Caco-2 (cell line): ENCODE measurements at places on chromosomes 16 and 17. TPM values are rescaled to one million over a fixed set of nuclear protein-coding genes. Genes with fewer than 3 reads are reported as not detected.

GNAO1 gene
- total RNA-seq, result 1.9 and 3.2 TPM in 2 replicates

PRSS33 gene
- not detected in 2 replicates for total RNA-seq

NOG gene
- 0.28 and 0.32 TPM in 2 replicates for total RNA-seq

ABCC12 gene
- not detected in 2 replicates for total RNA-seq

GP2 gene
- total RNA-seq, result not detected in 2 replicates

XAF1 gene
- total RNA-seq, result 0.25 TPM in 1 of 2 replicates, not detected in the other

SLC16A13 gene
- total RNA-seq, result 7.1 and 8.7 TPM in 2 replicates

HEATR3 gene
- 41.6 and 42.8 TPM in 2 replicates for total RNA-seq

GRCh38 chr16:16178455-16179162, 44.7 kb downstream of the ABCC6 start:
- no peak overlapping the region for H3K4me3 ChIP-seq
- no peaks in the 10 kb centered on the region for H3K4me1 ChIP-seq
- H3K36me3 ChIP-seq, result peaks cover 8% of the 10 kb centered on the region
- H3K27me3 ChIP-seq, result no peaks in the 10 kb centered on the region
- no peak for DNase-seq
- H3K27ac ChIP-seq, result no peak overlapping the region

GRCh38 chr17:67433248-67433924, 56.3 kb downstream of the PITPNC1 start:
- H3K27ac ChIP-seq, result no peak overlapping the region
- no peaks in the 10 kb centered on the region for H3K36me3 ChIP-seq
- H3K4me1 ChIP-seq, result peaks cover 9% of the 10 kb centered on the region; the same call in 1 of the 2 replicates
- peak; percentile 34 for DNase-seq

GRCh38 chr16:53054670-53055485, at the start of gene CHD9:
TSS of gene CHD9 (plus strand) at chr16:53054991. CDS start at chr16:53156090, 101,099 bp downstream.
- no peaks in the 10 kb centered on the region for H3K27me3 ChIP-seq
- peak within 1 kb of the TSS; percentile 77 for H3K27ac ChIP-seq
- H3K4me3 ChIP-seq, result peak within 1 kb of the TSS; percentile 77
- DNase-seq, result peak; percentile 92

GRCh38 chr16:86740298-86740697, 161.9 kb downstream of the FOXL1 start:
- no peaks in the 10 kb centered on the region; the same call in 1 of the 2 replicates for H3K27me3 ChIP-seq
- peaks cover 7% of the 10 kb centered on the region; the same call in 1 of the 2 replicates for H3K4me1 ChIP-seq
- DNase-seq, result no peak
- H3K36me3 ChIP-seq, result no peaks in the 10 kb centered on the region
- H3K27ac ChIP-seq, result no peak overlapping the region
- H3K4me3 ChIP-seq, result no peak overlapping the region

- no peaks in the 10 kb centered on the region for H3K4me1 ChIP-seq
- H3K27me3 ChIP-seq, result no peaks in the 10 kb centered on the region
Observed at GRCh38 chr16:5506021-5506420, 408.4 kb upstream of the EEF2KMT start.

DNA sequence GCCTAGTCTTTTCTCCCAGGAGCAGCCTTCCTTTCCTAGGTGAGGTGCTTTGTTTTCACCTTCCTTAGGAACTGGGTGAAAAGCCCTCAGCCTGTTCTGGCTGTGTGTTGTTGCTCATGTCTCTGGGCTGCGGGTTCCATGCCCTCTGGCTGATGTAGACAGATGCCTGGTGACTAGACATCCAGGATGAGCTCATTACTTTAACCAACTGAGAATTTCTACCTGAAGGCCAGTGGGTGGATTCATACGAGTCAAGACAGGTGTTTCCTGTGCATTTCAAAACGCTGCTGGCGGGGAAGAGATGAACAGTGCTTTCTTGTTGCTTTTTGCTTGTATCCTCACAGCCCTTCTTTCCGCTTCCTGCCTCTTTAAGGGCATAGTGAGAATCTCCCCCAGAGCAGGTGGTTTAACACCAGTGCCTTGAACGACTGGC, 22.3 kb downstream of the SAP30BP start:
- H3K27ac ChIP-seq, result peak overlapping the region; percentile 49
- H3K4me3 ChIP-seq, result no peak overlapping the region
- no peaks in the 10 kb centered on the region for H3K27me3 ChIP-seq
- peaks cover 5% of the 10 kb centered on the region; the same call in 1 of the 2 replicates for H3K36me3 ChIP-seq

DNA sequence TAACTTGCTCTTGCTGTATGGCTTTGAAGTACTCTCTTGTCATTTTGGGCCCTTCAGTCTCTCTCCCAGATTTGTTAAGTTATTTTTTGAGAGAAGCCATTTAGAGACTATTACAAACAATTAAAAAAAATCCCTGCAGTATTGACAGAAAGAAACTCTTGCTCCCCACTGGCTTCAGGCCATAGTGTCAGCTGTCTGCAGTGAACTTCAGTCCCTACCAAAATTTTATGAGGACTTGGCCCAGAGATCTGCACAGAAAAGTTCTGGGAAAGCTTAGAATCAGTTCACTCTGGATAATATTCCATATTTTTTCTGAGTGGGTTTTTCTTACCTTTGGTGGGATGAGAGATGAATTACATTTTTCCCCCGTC, 30.9 kb upstream of the SUPT4H1 start:
- H3K4me3 ChIP-seq, result no peak overlapping the region
- peak overlapping the region; percentile 59 for H3K27ac ChIP-seq
- H3K4me1 ChIP-seq, result peaks cover 100% of the 10 kb centered on the region
- H3K27me3 ChIP-seq, result no peaks in the 10 kb centered on the region

DNA sequence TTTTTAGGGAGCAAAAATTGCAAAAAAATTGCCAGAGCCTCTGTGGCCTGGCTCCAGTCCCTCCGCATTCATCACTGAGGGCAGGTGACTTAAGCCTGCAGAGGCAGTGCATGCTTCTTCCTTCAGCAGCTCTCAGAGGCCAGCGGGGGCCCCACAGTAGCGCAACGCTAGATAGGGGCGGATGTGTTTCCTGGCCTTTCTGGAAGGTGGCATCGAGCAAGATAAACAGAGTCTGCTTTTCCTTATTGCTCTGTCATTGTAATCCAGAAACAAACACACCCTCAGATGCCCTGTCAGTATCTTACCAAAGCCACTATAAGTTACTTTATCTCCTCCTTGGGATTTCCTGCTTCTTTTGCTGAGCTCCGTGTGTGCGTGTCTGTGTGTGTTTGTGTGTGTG, 75.5 kb upstream of the IRX6 start:
- peak; percentile 13 for DNase-seq
- H3K27me3 ChIP-seq, result no peaks in the 10 kb centered on the region
- H3K4me1 ChIP-seq, result peaks cover 5% of the 10 kb centered on the region; the same call in 1 of the 2 replicates
- H3K27ac ChIP-seq, result no peak overlapping the region
- no peak overlapping the region for H3K4me3 ChIP-seq
- no peaks in the 10 kb centered on the region for H3K36me3 ChIP-seq

GRCh38 chr17:74078363-74078941, 125.0 kb upstream of the RPL38 start:
- no peak overlapping the region for H3K27ac ChIP-seq
- no peaks in the 10 kb centered on the region for H3K36me3 ChIP-seq
- DNase-seq, result no peak
- H3K4me3 ChIP-seq, result no peak overlapping the region
- H3K4me1 ChIP-seq, result no peaks in the 10 kb centered on the region

DNA sequence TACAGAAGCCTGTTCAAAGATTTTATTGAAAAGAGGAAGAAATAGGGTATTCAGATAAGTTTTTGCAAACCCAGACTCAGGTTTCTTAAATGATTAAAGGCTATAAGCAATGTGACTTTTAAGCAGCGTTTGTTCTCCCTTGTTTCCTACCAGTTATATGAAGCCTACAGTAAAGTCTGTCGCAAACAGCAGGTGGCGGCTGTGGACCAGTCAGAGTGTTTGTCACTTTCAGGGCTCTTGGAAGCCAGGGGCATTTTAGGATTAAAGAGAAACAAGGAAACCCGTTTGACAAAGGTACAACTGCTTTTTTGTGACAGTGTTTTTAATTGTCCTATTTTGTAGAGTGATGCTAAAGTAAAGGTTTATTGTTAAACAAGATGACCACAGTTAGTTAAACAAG, 7.7 kb upstream of the RARA start:
- peaks cover 5% of the 10 kb centered on the region for H3K36me3 ChIP-seq
- no peak overlapping the region for H3K27ac ChIP-seq
- H3K4me1 ChIP-seq, result peaks cover 5% of the 10 kb centered on the region
- no peak overlapping the region for H3K4me3 ChIP-seq

DNA sequence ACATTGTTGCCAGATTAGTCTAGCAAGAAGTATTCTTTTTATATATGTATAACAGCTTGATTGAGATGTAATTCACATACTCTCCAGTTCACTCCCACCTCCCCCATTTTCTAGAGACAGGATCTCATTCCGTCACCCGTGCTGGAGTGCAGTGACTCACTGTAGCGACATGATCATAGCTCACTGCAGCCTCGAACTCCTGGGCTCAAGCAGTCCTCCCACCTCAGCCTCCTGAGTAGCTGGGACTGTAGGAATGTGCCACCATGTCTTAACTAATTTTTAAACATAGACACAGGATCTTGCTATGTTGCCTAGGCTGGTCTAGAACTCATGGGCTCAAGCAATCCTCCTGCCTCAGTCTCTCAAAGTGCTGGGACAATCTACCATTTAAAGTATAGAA, 3.3 kb upstream of the RSAD1 start:
- H3K27me3 ChIP-seq, result no peaks in the 10 kb centered on the region
- DNase-seq, result no peak
- H3K4me3 ChIP-seq, result no peak overlapping the region
- H3K36me3 ChIP-seq, result peaks cover 3% of the 10 kb centered on the region; the same call in 1 of the 2 replicates
- H3K4me1 ChIP-seq, result peaks cover 22% of the 10 kb centered on the region
- H3K27ac ChIP-seq, result no peak overlapping the region

DNA sequence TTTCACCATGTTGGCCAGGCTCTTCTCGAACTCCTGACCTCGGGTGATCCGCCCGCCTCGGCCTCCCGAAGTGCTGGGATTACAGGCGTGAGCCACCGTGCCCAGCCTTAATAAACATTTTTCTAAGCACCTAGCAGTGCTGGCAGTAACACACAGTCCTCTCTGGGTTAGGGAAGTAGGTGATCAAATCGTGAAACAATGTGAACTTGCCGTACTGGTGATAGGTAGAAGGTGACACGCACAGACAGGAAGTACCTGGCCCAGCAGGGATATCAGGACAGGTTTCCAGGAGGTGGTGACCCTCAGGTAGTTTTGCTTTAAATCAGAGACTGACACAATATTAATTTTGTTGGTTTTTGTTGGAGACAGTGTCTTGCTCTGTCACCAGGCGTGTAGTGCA, 4.5 kb downstream of the PLD2 start:
- no peak overlapping the region for H3K27ac ChIP-seq
- H3K4me1 ChIP-seq, result no peaks in the 10 kb centered on the region
- no peak for DNase-seq
- no peaks in the 10 kb centered on the region for H3K27me3 ChIP-seq
- H3K4me3 ChIP-seq, result no peak overlapping the region

DNA sequence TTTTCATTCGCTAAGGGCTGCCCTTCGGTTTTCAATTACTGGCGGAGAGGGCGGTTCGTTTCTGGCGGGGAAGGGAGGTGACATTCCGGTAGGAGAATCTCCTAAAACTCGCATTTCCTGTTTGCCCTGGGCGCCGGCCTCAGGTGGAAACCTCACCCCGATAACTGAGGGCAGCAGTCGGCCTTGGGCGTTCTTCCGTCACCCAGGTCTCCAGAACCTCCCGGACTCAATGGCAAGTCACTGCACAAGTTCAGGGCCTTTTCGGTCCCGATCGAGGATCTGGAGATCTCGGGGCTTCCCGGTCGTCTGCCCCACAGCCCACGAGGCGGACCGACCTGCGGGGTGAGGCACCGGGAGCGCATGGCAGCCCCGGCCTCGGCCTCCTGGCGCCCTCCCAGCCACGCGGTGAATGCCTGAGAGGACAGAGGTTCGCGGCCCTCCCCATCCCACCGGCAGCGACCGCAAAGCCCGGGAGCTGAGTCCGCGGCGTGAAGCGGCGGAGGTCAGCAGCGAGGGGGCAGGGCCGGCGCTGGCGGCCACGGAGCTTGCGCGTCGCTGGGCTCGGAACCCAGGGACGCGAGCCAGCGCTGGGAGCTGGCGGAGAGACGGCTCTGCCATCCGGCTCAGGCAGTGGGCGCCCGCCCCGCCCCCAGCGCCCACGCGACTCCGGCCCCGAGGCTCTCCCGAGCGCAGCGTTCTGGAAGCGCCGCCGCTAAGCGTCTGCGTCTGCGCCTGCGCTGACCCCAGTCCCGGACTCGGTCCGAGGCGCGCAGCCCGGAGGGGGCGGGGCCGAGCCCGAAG, 58.4 kb downstream of the SRL start:
- H3K4me3 ChIP-seq, result peak overlapping the region; percentile 78
- DNase-seq, result peak; percentile 89
- no peaks in the 10 kb centered on the region for H3K27me3 ChIP-seq
- H3K27ac ChIP-seq, result peak overlapping the region; percentile 71
- H3K36me3 ChIP-seq, result no peaks in the 10 kb centered on the region
- 0 out of 2 replicates have a peak, but pooled peaks cover 4% of the 10 kb centered on the region for H3K4me1 ChIP-seq

- H3K27ac ChIP-seq, result no peak overlapping the region
- DNase-seq, result no peak
- no peak overlapping the region for H3K4me3 ChIP-seq
Observed at GRCh38 chr16:12231666-12232065, 255.1 kb downstream of the SNX29 start.

DNA sequence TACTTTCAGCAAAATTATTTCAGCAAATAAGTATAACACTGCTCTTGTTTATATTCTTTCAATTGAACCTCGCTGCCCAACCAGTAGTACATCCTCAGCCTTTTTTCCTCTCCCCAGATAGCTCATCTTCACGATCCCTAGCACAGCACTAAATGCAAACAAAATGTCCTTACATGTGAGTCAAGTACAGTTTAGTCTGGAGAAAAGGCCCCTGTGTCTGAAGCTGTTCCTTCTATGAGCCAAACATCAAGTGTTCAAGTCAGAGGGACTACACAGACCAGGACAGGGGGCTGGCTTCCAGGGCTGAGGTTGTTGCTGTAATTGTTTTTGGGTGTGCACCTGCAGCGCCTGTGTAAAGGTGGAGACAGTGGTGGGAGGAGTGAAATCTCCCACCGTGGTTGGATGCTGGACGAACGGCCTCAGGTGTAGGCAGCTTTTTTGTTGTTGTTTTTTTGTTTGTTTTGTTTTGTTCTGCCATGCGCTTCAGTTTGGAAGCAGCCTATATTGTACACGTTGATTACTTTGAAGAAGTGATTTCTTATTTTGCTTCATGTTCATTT, 147.1 kb downstream of the PRKCA start:
- H3K36me3 ChIP-seq, result no peaks in the 10 kb centered on the region
- H3K27ac ChIP-seq, result no peak overlapping the region
- H3K27me3 ChIP-seq, result no peaks in the 10 kb centered on the region
- DNase-seq, result no peak
- no peak overlapping the region for H3K4me3 ChIP-seq

DNA sequence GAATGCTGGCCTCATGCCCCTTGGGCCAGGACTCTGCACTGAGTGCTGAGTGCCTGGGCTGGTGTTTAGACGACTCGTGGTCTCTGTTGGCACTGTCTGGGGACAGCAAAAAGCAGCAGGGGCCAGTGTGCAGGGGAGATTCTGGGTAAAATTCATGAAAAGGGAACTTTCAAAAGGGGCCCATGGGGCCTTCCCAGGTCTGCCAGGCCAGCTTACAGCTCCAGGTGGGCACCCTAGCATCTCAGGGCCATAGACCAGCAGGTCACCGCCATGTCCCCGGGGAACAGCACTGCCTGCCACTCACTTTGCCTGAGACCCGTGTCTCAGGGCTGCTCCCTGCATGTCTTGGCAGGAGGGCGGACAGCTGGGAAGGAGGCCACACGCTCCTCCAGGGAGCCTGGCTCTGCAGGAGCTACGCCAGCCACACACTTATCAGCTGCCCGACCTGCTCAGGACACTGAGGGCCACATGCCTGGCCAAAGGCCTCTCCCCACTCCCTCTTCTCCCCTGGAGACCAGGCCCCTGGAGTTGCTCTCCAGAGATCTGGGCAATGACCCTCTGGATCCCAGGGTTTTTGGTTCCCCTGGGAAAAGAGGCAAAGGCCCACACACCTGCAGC, 8.8 kb upstream of the FASN start:
- H3K4me1 ChIP-seq, result peaks cover 56% of the 10 kb centered on the region
- no peak overlapping the region for H3K4me3 ChIP-seq
- DNase-seq, result peak; percentile 41

- no peaks in the 10 kb centered on the region for H3K27me3 ChIP-seq
- no peaks in the 10 kb centered on the region for H3K4me1 ChIP-seq
- H3K4me3 ChIP-seq, result no peak overlapping the region
- no peak overlapping the region for H3K27ac ChIP-seq
- H3K36me3 ChIP-seq, result no peaks in the 10 kb centered on the region
Observed at GRCh38 chr17:44767493-44767892, 8.7 kb downstream of the ADAM11 start.
